ENCODE measurements at places on chromosomes 12 and 14.

- H3K4me1 ChIP-seq = peaks cover 38% of the 10 kb centered on the region
- peak overlapping the region; percentile 94 for H3K27ac ChIP-seq
- peaks cover 19% of the 10 kb centered on the region for H3K36me3 ChIP-seq
Measured at GRCh38 chr14:68977180-68977717, 1.9 kb downstream of the ACTN1 start.

DNA sequence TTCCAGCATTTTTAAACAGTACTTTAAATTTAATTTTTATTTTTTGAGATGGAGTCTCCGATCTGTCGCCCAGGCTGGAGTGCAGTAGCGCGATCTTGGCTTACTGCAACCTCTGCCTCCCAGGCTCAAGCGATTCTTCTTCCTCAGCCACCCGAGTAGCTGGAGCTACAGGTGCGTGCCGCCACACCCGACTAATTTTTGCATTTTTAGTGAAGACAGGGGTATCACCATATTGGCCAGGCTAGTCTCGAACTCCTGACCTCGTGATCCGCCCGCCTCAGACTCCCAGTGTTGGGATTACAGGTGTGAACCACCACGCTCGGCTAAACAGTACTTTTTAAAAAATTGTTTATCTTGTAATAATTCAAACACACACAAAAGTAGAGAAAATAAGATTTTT lies 4.2 kb upstream of the FOXJ2 start:
- no peak overlapping the region for H3K4me3 ChIP-seq
- H3K27ac ChIP-seq = no peak overlapping the region
- peaks cover 31% of the 10 kb centered on the region for H3K4me1 ChIP-seq
- no peak for DNase-seq

DNA sequence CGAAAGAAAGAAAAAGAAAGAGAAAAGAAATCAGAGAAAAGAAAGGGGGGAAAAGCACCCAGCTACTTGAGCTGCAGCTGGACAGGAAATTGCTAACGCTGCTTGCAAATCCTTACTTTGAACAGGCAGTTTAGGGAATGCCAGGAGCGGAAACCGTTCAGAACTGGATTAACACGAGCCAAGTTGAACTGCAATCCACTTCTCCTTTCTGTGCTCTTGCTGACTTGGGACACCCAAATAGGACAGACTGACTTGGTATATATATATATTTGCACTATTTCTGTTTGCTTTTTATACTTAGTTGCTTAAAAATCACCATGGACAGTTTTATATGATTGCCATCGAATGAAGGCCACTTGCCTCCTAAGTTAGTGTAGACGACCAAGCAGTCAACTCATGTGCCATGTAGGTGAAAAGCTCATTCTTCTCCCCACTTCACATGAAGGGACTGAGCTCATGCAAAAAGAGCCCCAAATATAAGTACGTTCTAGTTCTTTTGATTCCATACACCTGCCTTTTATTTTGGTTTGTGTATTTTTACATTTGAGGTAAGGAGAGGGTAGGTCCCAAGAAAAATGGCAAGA lies 5.5 kb downstream of the DUSP6 start:
- peaks cover 58% of the 10 kb centered on the region for H3K4me1 ChIP-seq
- peaks cover 45% of the 10 kb centered on the region for H3K36me3 ChIP-seq
- H3K27ac ChIP-seq = peak overlapping the region; percentile 94

DNA sequence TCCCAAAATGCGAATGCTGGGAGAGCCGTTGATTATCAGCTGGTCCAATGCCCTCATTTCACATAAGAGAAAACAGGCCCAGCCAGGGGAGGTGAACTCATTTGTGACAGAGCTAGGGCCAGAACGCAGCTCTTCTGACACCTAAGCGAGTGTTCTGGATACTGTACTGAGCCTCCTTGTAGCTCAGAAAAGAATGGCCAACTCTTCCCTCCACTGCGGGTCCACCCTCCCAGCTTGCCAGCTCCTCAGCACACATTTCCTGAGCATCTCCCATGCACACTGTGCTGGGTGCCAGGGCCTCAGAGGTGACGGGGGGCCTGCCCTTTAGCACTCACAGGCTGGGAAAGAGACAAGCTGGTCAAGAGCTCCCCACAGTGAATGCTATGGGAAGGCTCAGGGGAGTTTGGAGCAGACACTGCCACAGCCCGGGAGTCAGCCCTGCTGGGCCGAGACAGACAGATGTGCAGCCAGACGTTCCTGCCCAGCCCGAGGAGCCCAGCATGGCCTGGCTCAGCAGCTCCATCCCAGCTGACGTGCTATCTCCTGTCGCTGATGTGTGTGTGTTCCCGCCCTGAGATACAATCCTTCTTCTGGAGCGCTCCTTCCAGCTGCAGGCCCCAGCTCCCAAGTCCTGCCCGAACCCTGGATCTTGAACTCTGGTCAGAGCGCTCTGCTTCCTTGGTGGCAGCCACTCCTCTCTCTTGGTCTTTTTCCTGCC lies 3.5 kb downstream of the CMTM5 start:
- peaks cover 24% of the 10 kb centered on the region for H3K4me1 ChIP-seq
- H3K36me3 ChIP-seq = peaks cover 14% of the 10 kb centered on the region
- H3K4me3 ChIP-seq = no peak overlapping the region
- no peak overlapping the region for H3K27ac ChIP-seq

All from endothelial cell (in vitro differentiated cells).